ENCODE measurements at places on chromosomes 1 and 21. TPM values are rescaled to one million over a fixed set of nuclear protein-coding genes. Genes with fewer than 3 reads are reported as not detected.
A peak's percentile ranks its signal among the peaks of the same experiment; 100 is the strongest.

HSD3B2 gene
- total RNA-seq, result not detected

OR6K2 gene
- total RNA-seq, result not detected

SHISAL2A gene
- total RNA-seq, result 64.8 TPM

RNU1-3 gene
- 3,866 TPM for total RNA-seq

WDR77 gene
- total RNA-seq, result 30.3 TPM

ADGRL4 gene
- total RNA-seq, result not detected

SV2A gene
- total RNA-seq, result 5.0 TPM

DNA sequence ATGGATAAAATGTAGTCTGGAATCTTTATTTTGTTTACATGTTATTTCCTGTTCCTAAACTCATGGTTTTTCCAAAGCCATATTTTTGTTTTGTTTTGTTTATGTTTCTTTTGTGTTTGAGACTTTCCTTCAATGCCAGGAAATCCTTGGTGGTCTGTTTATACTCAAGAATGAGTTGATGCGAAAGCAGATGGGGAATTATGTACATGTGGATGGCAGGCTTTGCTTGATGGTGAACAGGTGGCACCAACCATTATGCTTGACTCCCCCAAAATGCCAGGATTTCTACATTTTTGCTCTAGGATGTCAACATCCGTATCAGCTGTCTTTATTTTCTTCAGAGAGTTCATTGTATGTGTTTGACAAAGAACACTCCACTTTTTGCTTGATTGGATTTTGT, 448.5 kb downstream of the PRDM2 start:
- DNase-seq, result no peak

GRCh38 chr1:63651161-63651701, 58.0 kb downstream of the PGM1 start:
- peak; percentile 62 for DNase-seq

GRCh38 chr1:153658400-153659174, at the start of gene SNAPIN:
TSS of gene SNAPIN (plus strand) at chr1:153658703. CDS start at chr1:153658744, 41 bp downstream.
- DNase-seq, result peak; percentile 89

DNA sequence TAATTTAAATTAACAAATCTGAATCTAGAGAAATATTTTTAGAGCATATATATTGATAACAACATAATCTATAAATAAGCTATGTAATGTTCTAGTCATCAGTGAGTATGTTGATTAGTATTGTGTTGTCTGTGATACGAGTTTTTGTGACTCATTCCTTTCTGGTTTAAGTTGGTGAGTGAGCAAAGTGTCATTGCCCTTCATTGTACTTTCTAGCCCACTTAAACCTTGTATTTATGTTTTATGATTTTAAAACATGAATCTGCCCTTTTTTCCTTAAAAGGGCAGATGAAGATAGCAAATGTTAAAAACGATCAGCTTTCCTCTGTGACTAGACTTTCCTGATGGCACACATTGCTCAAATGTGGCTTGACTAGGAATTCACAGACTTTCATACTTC, 38.5 kb downstream of the MACO1 start:
- DNase-seq, result no peak

GRCh38 chr1:230391776-230392535, 34.2 kb downstream of the PGBD5 start:
- no peak for DNase-seq

DNA sequence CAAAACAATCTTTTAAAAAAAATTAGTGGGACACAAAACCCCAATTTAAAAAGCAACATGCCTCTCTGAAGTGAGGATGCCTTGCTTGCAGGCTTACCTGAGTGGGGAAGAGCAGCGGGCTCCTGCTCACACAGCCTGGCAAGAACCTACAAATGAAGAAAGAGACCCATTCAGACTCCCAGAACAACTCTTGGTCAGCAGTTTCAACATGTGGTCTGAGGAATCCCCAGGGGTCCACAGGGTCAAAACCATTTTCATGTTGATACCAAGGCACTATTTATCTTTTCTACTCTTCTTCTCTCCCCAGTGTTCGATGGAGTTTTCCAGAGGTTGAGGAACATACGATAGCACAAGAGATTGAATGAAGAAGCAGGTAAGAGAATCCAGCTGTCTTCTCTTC, 55.9 kb downstream of the SIPA1L2 start:
- no peak for DNase-seq

- DNase-seq, result peak; percentile 61
Measured at GRCh38 chr1:55277377-55278130, 62.4 kb upstream of the USP24 start.

DNA sequence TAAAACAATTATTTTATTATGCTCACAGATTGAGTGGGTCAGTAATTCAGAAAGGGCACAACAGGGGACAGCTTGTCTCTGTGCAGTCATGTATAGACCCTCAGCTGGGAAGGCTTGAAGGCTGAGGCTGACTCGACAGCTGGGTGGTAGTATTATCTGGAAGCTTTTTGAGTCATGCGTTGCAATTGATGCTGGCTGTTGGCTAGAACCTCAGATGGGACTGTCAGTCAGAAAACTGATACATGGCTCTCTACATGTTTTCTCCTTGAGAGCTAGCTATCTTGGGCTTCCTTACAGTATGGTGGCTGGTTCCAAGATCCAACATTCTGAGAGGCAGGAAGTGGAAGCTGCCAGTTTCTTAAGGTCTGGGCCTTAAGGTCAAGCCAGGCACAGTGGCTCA, 61.5 kb upstream of the SELENON start:
- no peak for DNase-seq

- DNase-seq, result no peak
Measured at GRCh38 chr1:10671090-10671489, 125.4 kb downstream of the CASZ1 start.

- DNase-seq, result no peak
Measured at GRCh38 chr1:170247751-170248521, 102.2 kb downstream of the NTMT2 start.

DNA sequence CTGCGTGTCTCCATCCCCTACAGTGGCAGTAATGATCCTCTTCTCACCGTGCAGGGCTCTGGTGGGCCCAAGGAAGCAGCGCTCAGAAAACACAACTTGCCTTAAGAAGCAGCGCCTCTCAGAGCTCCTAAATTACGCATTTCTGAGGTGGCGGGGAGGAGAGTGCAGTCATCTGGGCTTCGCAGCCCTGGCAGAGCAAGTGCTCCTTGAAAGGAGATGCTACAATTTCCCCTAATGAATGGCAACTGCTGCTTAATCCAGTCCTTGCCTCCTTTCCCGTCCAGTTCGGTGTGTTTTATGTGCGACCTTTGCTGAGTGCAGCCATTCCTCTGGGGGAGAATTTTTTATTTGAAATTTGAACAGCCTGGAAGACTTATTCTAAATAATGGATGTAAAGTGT, 287.3 kb downstream of the PTPRU start:
- DNase-seq, result no peak

DNA sequence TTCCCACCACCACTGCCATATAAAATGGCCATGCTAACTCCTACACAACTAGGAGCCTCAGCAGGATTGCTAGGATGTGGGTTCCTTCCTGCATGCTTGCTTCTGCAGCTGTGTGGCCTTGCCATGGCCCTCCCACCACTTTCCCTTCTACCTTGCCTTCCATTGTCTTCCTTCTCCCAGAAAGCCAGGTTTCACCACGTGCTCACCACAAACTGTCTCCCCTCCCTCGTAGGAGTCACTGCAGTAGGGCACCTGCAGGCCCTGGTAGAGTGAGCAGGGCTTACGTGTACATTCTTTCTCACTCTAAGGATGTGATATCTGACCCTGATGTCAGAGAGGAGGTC, 3.7 kb downstream of the C1orf226 start:
- DNase-seq, result no peak

DNA sequence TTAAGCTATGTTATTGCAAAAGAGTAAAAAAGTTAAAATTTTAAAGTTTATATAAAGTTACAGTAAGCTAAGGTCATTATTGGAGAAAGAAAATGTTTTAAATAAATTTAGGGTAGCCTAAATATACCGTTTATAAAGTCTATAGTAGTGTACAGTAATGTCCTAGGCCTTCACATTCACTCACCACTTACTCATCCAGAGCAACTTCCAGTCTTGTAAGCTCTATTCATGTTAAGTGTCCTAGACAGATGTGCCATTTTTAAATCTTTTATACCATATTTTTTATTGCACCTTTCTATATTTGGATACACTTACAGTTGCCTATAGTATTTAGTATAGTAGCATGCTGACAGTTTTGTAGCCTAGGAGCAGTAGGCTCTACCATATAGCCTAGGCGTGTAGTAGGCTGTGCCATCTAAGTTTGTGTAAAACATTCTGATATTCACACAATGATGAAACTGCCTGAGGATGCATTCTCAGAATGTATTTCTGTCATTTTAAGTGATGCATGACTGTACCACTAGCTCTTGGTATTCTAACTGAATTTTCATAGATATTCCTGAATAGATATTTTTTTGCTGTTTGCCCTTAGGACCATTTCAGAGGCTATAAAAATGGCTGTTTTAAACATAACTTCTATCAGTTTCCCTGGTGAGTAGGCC, 26.8 kb downstream of the PPP2R5A start:
- DNase-seq, result no peak

- no peak for DNase-seq
Measured at GRCh38 chr1:11394592-11395245, 84.2 kb upstream of the DISP3 start.

GRCh38 chr1:86621286-86621685, 74.4 kb downstream of the CLCA4 start:
- DNase-seq, result no peak

DNA sequence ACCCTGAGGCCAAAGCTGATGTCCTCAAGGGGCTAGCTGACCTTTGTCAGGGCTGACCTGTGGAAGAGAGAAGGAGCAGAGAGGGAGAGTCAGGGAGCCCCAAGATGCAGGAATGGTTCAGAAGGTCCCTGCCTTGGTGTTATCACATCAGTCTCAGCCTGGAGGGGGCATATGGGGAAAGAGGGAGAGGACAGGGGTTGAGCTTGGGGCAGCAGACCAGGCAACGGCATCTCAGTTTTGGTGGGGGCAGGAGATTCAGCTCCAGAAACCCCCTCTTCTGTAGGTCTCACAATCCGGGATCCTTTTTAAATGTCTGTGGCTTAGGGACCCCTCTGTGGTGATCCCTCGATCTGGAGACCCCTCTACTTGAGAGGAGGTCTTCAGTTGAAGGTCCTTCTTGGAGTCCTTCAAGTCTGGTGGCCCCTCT, 815 bp downstream of the S100A13 start:
- no peak for DNase-seq

DNA sequence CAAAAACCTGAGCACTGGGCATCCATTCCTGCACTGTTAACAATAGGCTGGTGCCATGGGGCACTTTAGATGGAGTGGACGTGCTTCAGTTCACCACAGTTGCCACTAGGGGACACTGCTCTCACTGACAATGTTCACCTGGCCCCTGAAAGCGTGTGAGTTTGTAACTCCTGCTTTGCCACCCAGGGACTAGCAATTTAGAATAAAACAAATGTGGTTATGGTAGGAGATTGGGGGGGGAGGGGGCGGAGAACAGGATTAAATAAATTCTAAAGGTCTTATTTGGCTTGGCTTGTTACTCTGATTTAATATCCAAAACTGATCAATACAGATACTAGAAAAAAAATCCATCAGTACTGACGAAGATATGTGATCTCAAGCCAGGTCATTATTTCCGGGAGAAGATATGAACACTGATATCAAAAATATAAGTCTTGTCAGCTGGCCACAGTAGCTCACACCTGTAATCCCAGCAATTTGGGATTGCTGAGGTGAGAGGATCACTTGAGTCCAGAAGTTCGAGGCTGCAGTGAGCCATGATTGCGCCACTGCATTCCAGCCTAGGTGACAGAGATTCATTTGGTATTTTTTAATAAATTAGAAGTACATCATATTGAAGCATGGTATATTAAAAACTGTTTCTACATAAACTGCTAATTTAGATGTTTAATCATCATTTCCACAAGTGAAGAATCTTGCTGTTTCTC, 23.2 kb downstream of the INTS7 start:
- peak; percentile 42 for DNase-seq

GRCh38 chr1:66752671-66753371, 562 bp downstream of the DYNLT5 start:
- no peak for DNase-seq

Measured in CD4-positive, alpha-beta memory T cell (primary cell).